ENCODE measurements at places on chromosomes 6 and 20.

- DNase-seq: no peak
Observed at GRCh38 chr6:17596085-17596484, 4.0 kb upstream of the FAM8A1 start.

DNA sequence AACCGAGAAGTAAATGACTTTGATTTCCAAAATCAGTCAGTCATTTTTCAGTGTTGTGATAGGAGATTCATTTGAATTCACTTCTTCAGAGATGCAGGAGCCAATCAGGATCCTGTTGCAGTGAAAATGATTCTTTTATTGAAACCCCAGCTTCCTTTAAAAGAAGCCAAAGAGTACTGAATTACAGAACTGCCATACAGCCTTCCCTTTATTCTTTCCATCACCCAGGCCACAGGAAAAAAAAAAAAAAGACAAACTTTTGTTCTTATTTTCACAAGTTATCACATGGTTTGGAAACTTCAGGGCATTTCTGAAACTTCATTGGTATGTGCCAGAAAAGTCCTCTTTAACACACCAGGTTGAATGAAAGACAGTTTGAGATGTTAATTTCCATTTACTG, 1.8 kb upstream of the CARMIL1 start:
- DNase-seq: no peak

GRCh38 chr6:138673346-138674014, 100.1 kb upstream of the CCDC28A start:
- DNase-seq: no peak

DNA sequence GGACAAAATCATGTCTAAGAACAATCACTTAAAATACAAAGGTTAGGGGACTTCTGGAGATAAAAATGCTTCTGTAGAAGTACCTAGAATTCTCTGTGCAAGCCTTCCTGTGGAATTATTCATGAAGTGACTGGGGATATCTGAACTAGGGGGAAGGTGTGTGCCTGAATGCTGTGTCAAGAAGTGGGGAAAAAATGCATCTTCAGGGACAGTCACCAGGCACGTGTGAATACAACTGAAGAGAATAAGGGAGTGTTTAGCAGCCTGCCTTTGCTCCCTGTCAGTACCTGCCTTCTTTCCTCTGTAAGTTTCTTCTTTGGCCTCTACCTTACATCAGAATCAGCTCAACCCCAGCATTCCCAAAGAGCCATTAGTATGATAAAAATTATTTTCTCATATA, 201.0 kb downstream of the ASCC3 start:
- DNase-seq: no peak

- no peak for DNase-seq
Observed at GRCh38 chr6:154638369-154638768, 94.8 kb upstream of the SCAF8 start.

DNA sequence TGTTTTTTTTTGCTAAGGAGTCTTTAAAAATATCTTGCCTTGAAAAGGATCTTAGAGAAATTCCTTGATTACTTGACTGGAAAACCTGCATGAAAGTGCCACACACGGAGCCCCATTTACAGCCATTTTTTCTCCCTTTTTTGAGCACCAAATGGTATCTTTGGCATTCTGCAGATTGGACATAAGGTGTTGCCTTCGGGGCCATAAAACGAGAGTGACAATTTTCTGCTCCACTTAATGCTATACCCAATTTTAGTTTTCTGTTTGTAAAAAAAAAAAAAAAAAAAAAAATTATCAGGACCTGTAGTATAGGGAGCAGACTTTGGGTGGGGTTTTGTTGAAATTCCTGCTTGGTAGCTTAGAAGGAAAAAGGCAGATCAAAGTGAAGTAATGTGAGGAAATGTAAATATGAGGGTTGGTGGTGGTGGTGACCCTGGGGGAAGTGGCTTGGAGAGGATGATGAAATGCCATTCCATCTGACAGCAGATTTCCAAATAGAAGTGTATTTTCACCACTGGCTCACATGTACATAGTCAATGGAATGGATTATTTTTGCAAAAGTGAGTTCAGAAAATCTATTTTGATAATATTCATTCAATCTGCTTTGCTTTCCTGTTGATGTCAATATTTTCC, 212.1 kb upstream of the SOX4 start:
- DNase-seq: peak; percentile 55

DNA sequence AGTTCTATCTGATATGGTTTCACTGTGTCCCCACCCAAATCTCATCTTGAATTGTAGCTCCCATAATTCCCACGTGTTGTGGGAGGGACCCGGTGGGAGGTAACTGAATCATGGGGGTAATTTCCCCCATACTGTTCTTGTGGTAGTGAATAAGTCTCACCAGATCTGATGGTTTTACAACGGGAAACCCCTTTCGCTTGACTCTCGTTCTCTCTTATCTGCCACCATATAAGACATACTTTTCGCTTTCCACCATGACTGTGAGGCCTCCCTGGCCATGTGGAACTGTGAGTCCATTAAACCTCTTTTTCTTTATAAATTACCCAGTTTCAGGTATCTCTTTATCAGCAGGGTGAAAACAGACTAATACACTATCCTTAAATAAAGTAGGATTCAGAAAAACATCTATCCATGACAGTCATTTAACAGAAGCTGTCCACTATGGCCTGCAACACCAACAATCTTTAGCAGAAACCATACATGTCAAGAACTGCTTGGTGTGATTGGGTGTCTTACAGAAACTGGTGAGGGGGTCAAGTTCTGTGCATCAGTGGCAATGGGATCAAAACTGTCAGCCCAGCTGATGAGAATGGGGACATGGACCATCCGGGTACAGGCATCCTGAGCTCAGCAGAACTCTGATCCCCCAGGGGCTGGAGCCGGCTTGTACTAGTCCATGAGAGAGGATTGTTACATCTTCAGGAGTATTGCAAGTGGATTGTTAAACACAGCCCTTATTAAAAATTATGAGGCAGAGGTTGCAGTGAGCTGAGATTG, 59.2 kb downstream of the SCML4 start:
- DNase-seq: no peak

DNA sequence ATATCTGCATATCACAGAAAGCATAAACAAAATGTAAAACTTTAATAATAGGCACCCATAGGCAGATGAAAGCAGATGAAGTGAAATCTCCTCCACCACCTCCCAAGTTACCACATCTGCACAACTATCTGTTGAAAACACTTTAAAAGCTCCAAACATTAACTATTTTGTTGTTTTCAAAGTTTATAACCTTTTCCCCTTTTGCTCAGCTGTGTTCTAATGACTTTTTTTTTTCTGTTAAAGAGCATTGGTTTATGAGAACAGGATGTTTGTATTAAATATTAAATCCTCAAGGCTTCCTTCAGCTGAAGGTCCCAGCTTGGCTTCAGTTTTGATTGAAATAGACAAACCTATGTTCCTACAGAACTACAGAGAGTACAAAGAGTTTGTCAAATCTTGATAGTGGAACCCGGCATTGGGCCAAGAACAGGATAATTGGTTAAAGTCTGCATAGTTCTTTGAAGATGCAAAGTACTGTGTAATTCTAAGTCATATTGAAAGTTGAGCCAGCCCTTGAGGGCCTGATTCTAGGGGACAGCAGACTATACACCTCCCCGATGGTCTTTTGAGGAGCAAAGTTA, 255.1 kb upstream of the JAG1 start:
- no peak for DNase-seq

- DNase-seq: peak; percentile 32
Observed at GRCh38 chr20:23995905-23996666, 7.5 kb upstream of the GGTLC1 start.

DNA sequence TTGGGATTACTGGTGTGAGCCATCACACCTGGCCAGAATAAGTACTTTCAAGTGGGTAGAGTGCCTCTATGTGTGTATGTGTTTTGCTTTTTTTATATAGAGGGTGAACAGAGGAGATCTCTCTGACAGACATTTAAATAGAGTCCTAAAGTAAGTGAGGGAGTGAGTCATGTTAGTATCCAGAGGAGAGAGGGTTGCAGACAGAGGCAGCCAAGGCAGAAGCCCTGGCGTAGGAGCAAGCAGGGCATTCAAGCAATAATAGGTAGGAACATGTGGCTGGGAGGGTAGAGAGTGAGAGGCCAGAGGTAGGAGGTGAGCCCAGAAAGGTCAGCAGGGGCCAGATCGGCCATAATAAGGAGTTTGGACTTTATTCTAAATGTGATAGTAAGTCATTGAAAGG, 48.9 kb downstream of the PHF20 start:
- no peak for DNase-seq

DNA sequence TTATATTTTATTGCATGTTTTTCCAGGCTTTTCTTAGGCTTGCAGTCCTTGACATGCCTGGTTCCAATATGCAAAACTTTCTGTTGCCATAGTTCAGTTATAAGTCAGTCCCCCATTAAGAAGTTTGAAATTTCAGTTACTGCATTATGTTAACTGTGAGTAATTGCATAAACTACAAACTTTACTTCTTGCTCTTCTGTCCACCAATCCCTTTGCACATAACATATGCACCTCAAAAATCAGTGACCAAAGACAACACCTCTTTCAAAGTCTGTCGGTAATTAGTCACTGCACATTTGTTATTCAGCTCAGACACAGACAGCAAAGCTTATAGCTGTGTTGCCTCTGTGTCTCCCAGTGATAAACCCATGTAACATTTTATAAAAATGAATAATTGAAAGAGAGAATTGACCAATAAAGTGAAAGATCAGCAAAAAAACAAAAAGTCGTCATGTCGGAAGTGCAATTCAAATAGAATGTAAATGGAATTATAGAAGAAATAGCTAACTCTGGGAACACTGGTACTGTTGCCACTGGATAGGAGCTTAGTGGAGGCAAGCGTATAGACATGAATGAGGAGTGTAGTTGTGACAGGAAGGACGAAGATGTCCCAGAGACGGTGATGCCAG, 50.3 kb upstream of the BTBD3 start:
- no peak for DNase-seq

DNA sequence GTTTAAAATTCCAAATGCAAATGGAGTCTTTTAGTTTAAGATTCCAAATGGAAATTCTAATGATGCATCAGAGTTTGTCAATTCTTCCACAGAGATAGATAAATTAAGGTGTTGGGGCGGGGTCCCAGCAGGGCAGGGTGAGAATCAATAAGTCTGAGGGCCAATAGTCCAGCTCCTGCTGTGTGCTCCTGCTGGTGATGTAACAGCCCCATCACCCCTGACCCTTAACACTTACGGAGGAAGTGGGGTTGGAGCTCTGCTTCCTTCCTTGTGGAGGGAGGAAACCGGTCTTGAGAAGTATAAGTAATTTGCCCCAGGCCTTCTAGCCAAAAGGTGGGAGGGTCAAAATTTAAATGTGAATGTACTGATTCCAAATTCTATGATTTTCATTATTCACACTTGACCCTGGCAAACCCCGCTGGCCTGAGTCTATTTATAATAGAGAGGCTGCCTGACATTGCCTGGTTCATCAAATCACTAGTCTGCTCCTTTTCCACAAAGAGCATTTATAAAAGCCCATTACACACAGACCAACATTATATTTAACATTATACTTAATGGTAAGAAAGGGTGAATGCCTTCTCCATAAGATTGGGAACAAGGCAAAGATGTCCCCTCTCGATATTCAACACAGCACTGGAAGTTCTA, 17.2 kb downstream of the ZBTB2 start:
- DNase-seq: peak; percentile 42

- no peak for DNase-seq
Observed at GRCh38 chr6:170445971-170446370, 107.1 kb downstream of the PSMB1 start.
